ENCODE measurements at places on chromosomes 2 and 18. TPM values are rescaled to one million over a fixed set of nuclear protein-coding genes. Genes with fewer than 3 reads are reported as not detected.

- H3K36me3 ChIP-seq: no peaks in the 10 kb centered on the region
- no peak overlapping the region for H3K27ac ChIP-seq
- H3K4me3 ChIP-seq: no peak overlapping the region
- no peaks in the 10 kb centered on the region for H3K27me3 ChIP-seq
- DNase-seq: no peak
These were observed 97.0 kb upstream of the MC4R start for GRCh38 chr18:60469387-60470100.

DNA sequence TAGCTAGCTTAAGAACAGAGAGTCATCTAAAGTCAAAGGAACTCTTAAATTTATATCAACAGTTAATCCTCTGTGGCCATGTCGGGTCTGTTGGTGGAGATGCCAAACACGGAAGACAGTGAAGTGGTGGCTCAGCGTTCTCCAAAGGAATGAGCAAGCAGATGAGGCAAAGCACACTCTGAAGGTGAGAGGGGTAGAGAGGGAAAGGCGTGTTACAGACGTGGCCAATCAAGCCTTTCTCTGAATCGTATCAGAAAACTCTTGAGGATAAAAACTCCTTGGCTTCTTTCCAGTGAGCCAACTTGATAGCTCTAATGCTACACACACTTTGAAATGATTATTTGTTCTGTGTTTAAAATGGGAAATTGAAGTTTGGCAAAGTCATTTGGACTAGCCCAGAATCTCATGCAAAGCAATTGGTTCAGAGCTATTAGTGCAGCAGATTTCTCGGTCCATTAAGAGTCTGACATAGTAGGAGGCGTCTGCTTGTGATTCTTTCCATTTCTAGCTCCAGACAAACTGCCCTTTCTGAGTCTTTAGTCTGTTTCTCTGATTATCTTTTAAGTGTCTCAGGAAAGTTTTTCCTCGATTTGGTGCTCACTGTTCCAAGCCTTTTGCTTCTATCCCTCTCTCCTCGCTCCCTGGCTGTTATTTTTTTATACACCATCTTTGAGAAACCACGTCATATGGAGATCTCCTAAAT is 57.5 kb upstream of the CPO start:
- H3K27me3 ChIP-seq: no peaks in the 10 kb centered on the region
- no peaks in the 10 kb centered on the region for H3K36me3 ChIP-seq
- no peaks in the 10 kb centered on the region for H3K4me1 ChIP-seq
- no peak for DNase-seq

DNA sequence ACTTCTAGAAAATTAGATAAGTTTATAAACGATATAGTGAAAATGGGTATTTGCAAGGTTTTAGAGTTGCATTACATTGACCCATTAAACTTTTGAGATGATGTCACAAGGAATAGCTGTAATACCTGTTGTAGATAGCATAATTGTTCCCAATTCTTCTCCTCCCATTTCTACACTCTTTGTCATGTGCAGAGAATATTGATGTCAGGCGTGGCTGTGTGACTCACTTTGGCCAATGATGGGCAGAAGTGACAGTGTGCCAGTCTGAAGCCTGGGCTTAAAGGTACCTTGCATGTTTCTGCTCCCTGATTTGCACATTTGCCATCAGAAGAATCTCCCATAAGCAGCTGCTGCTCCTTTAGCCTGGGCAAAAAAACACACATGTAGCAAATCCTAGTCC is 26.9 kb upstream of the CCBE1 start:
- no peaks in the 10 kb centered on the region for H3K36me3 ChIP-seq
- H3K4me1 ChIP-seq: no peaks in the 10 kb centered on the region
- no peak overlapping the region for H3K27ac ChIP-seq
- H3K4me3 ChIP-seq: no peak overlapping the region
- H3K27me3 ChIP-seq: no peaks in the 10 kb centered on the region

DNA sequence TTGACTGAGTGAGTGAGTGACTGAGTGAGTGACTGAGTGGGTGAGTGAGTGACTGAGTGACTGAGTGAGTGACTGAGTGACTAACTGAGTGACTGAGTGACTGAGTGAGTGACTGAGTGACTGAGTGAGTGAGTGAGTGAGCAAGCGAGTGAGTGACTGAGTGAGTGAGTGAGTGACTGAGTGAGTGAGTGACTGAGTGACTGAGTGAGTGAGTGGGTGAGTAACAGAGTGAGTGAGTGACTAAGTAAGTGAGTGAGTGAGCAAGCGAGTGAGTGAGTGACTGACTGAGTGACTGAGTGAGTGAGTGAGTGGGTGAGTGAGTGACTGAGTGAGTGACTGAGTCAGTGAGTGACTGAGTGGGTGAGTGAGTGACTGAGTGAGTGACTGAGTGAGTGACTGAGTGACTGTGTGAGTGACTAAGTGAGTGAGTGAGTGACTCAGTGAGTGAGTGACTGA is 11.9 kb downstream of the MAL start:
- peak overlapping the region; percentile 51 for H3K27ac ChIP-seq
- H3K4me3 ChIP-seq: no peak overlapping the region
- H3K36me3 ChIP-seq: peaks cover 10% of the 10 kb centered on the region
- no peak for DNase-seq
- peaks cover 53% of the 10 kb centered on the region for H3K4me1 ChIP-seq
- no peaks in the 10 kb centered on the region for H3K27me3 ChIP-seq

- no peaks in the 10 kb centered on the region for H3K4me1 ChIP-seq
- no peaks in the 10 kb centered on the region for H3K36me3 ChIP-seq
- H3K4me3 ChIP-seq: no peak overlapping the region
- DNase-seq: no peak
- H3K27me3 ChIP-seq: no peaks in the 10 kb centered on the region
These were observed 155.2 kb downstream of the TWIST2 start for GRCh38 chr2:239002954-239003623.

Gene DLGAP1
- 0.26 TPM for total RNA-seq

Gene ALLC
- total RNA-seq: not detected

DNA sequence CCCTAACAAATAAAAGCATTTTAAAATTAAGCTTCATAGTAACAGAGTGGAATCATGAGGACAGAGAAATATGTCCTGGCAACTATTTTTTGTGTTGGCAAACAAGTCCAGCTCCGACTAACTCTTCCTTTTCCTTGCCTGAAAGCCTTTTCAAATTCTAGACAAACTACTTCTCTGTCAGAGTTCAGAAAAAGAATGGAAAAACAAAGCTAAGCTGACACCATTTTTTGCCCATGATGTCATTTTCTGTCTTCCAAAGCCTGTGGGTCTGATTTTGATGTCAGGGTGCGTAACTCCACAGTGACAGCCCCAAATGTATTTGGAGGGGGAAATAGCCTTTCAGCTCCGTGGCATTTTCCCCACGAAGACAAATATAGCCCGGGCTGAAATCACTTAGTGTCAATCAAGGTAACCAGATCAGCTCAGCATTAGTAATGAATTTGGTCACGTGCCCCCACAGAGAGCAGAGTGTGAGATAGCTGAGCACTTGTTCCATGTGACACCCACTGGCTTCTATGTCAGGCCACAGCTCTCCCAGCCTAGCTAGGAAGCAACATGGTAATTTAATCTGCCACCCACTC is 233.0 kb upstream of the SIX2 start:
- H3K36me3 ChIP-seq: no peaks in the 10 kb centered on the region
- no peak for DNase-seq
- peaks cover 9% of the 10 kb centered on the region for H3K27me3 ChIP-seq
- no peaks in the 10 kb centered on the region for H3K4me1 ChIP-seq

DNA sequence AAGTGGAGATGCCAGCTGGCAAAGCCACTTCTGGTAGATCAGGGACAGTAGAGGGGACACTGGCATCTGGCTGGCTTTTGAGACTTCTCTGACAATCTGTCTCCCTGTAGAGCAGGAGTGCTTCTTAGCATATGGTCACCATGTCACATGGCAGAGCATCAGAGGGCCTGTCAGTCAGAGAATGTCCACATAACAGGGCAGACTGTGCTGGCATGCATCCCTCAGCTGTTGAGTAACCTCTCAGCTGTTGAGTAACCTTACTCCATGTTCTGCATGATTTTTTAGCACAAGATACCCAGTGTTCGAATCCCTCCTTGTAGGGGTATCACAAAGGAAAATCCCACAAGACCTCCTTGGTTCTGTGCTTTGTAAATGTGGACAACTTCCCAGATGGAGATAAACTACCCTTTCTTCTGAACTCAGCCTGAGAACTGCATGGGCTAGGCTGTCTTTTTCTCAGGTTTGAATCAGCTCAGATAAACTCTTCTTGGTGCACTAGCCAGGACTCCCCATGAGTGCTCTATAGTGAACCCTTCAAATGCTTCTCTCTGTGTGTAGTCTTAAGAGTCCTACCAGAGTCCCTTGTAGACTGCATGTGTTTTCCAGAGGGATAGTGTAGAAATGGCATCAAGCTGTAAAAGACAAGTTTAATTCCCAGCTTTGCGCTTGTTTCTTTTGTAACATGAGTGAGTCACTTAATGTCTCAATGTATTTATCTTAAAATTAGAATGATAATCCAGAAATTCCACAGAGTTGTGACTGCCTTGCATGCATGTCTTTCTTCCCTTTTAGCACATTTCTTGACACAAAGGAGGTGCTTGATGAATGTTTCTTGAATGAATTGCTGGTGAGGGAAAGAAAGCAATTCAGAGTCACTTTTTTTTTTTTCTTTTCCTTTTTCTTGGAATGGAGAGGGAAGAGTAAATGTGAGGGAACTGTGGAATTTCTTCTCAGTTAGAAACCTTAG is 442.3 kb upstream of the HNMT start:
- DNase-seq: no peak
- no peaks in the 10 kb centered on the region for H3K27me3 ChIP-seq
- H3K27ac ChIP-seq: no peak overlapping the region
- no peak overlapping the region for H3K4me3 ChIP-seq
- no peaks in the 10 kb centered on the region for H3K36me3 ChIP-seq

GRCh38 chr2:227816507-227817294 is 3.1 kb downstream of the CCL20 start:
- no peak overlapping the region for H3K27ac ChIP-seq
- H3K36me3 ChIP-seq: no peaks in the 10 kb centered on the region
- H3K27me3 ChIP-seq: peaks cover 4% of the 10 kb centered on the region

Gene STPG4
- 0.79 TPM for total RNA-seq

DNA sequence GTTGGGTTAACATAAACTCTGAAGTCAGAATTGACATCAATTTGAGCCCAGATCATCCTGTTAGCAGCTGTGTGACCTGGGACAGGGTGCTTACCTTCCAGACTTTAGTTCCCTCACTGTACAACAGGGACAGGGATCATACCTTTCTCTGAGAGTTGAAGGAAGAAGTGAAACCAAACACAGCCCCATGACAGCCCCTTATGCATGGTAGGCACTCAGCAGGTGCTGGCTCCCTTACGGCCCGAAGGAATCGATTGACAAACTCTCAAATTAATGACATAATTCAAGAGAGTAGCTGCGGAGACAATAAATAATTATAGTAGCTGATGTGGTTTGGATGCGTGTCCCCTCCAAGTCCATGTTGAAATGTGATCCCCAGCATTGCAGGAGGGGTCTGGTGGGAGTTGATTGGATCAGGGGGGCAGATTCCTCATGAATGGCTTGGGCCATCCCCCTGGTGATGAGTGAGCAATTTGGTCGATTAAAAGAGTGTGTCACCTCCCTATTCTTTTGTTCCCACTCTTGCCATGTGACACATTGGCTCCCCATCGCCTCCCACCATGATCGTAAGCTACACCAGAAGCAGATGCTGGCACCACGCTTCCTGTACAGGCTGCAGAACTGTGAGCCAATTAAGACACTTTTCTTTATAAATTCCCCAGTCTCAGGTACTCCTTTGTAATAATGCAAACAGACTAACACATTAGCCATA is 72.4 kb downstream of the ODC1 start:
- no peak for DNase-seq
- H3K27ac ChIP-seq: no peak overlapping the region
- peaks cover 74% of the 10 kb centered on the region for H3K4me1 ChIP-seq
- H3K4me3 ChIP-seq: no peak overlapping the region
- H3K27me3 ChIP-seq: no peaks in the 10 kb centered on the region
- H3K36me3 ChIP-seq: peaks cover 3% of the 10 kb centered on the region

DNA sequence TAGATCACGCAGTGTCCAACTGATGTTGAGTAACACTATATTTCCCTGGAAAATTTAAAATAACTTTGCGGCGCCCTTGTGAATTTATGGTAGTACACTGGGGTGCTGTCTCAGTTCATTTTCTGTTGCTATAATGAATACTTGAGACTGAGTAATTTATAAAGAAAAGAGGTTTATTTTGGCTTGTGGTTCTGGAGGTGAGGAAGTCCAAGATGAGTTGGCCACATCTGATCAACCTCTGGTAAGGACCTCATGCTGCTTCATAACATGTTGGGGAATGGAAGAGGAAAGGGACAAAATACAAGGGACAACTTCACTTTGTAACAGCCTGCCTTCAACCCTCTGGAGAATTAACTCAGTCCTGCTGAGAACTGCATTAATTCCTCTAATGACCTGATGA is 36.4 kb downstream of the ACTR3 start:
- no peak overlapping the region for H3K4me3 ChIP-seq
- H3K27ac ChIP-seq: no peak overlapping the region
- no peaks in the 10 kb centered on the region for H3K36me3 ChIP-seq
- DNase-seq: no peak
- no peaks in the 10 kb centered on the region for H3K4me1 ChIP-seq

DNA sequence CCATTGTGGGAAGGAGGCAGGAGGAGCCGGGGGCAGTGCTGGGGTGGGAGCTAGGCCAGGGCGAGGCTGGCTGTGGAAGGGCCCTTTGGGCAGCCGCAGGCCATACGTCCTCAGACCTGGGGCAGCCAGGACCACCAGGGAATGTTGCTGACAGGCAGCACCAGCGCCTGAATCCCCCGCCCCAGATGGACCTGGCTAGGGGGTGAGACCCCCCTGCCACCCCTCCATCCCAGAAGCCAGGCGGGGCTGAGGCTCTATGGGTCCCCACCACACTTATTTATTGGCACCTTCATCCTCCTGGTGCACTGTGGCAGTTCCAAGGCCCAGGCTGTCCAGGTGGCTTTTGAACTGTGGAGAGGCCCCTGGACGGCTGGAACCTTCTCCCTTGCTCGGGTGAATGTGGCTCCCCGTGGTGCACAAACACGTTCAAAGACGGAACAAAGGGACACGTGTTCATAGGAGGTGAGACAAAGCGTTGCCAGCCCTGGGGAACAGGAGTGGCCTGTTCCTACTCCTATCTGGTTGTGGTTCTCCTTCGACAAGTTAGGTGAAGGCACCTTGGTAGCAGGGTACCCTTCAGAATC is 35.1 kb downstream of the RAMP1 start:
- peaks cover 9% of the 10 kb centered on the region for H3K4me1 ChIP-seq
- H3K36me3 ChIP-seq: no peaks in the 10 kb centered on the region
- no peak overlapping the region for H3K27ac ChIP-seq
- H3K4me3 ChIP-seq: no peak overlapping the region
- DNase-seq: no peak

Gene XDH
- total RNA-seq: 0.06 TPM
